ENCODE measurements at places on chromosomes 1 and 21. TPM values are rescaled to one million over a fixed set of nuclear protein-coding genes. Genes with fewer than 3 reads are reported as not detected.
A peak's percentile ranks its signal among the peaks of the same experiment; 100 is the strongest.

Gene FPGT
- 12.5 TPM for total RNA-seq

GRCh38 chr21:41952568-41953248 is 1.1 kb downstream of the C2CD2 start:
- no peak for DNase-seq

DNA sequence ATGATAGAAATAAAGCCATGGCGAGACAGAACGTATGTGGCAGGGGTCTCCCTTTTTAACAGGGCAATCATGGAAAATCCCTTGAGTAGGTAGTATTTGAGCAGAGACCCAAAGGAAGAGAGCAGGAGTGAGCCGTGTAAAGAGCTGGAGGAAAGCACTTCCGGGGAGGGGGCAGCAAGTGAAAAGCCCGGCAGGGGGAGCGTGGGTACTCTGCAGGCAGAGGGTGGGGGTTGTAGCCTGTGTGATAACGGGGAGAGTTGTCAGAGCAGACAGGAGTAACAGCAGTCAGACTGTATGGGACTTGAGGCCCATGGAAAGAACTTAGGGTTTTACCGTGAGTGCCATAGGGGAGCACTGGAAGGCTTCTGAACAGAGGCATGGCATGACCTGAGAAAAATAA is 51.1 kb upstream of the LDLRAP1 start:
- DNase-seq: no peak

Gene SLC22A15
- 7.8 TPM for total RNA-seq

- DNase-seq: no peak
Measured at GRCh38 chr1:174534789-174535188, 87.0 kb downstream of the GPR52 start.

GRCh38 chr1:201183209-201183608 is 7.4 kb upstream of the IGFN1 start:
- no peak for DNase-seq

DNA sequence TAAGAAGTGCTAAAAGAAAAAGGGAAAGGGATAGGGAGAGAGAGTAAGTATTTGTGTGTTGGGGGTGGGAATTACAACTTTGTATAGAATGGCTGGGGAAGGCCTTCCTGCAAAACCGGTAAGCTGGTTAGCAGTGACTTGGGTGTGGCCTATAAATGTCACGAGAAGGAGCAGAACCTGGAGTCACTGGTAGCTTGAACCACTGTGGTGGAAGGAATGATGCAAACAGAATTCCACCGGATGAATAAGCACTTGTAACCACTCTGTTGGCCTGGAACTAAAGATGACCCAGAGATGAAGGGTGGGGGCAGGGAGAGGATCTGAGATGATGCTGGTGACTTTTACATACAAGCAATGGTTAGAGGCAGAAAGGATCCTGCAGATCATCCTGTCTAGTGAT is 8.9 kb downstream of the XKR8 start:
- DNase-seq: no peak

Gene KIF26B
- 0.13 TPM for total RNA-seq

Gene GBP3
- total RNA-seq: 11.1 TPM

Gene ETV3L
- total RNA-seq: not detected

DNA sequence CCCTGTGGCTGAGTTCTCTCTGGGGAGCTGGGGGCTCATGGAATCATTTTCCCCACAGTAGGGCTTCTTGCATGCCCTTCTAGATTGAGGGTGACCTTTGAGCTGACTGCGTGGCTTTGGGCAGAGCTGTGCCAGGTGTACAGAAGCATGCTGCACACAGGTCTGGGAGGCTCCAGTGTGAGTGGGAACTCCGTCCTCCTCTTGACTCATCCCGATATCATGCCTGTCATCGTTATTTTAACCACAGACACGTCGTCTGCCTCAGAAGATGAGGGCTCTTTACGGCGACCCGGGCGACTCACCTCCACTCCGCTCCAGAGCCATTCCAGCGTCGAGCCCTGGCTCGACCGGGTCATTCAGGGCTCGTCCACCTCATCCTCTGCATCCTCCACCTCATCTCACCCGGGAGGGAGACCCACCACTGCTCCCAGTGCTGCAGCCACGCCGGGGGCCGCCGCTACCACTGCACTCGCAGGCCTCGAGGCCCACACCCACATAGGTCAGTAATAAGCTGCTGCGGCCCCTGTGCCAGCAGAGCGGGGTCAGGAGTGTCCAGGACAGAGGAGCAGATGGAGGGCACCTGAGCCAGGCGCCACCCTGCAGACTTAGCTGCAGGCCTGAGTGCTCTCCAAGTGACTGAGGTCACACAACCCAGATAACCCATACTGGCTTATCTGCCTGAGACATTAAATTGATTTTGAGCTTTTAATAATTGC is 39.8 kb downstream of the DIP2A start:
- no peak for DNase-seq

- DNase-seq: no peak
Measured at GRCh38 chr21:33770542-33770941, 128.2 kb downstream of the ITSN1 start.

- DNase-seq: no peak
Measured at GRCh38 chr1:206534552-206534951, 27.2 kb downstream of the RASSF5 start.

GRCh38 chr1:116268211-116268610 is 104.8 kb upstream of the ATP1A1 start:
- peak; percentile 40 for DNase-seq

Gene REN
- not detected for total RNA-seq

Gene UBE2U
- not detected for total RNA-seq

- peak; percentile 8 for DNase-seq
Measured at GRCh38 chr1:2825487-2826189, 24.1 kb upstream of the TTC34 start.

- DNase-seq: peak; percentile 47
Measured at GRCh38 chr1:206734499-206735142, 36.0 kb upstream of the IL19 start.

GRCh38 chr1:70864302-70864701 is 183.3 kb downstream of the PTGER3 start:
- DNase-seq: no peak

Gene L1TD1
- total RNA-seq: 0.34 TPM

GRCh38 chr1:46804027-46804889 is 5.4 kb downstream of the CYP4B1 start:
- peak; percentile 32 for DNase-seq

DNA sequence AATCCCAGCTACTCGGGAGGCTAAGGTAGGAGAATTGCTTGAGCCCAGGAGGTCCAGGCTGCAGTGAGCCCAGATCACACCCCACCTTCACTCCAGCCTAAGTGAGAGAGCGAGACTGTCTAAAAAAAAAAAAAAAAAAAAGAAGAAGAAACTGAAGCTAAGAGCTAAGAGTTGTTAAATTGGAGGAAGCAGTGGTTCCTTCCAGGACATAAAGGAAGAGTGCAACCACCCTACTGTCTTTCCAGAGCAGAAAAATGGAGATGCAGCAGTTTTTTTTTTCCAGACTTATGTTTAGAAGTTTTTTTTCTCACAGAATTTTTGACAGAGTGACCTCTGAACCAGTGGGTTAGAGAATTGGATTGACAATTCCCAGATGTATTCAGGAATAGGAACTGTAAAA is 88.7 kb downstream of the HLX start:
- no peak for DNase-seq

- no peak for DNase-seq
Measured at GRCh38 chr1:72062584-72062983, 219.8 kb downstream of the NEGR1 start.

DNA sequence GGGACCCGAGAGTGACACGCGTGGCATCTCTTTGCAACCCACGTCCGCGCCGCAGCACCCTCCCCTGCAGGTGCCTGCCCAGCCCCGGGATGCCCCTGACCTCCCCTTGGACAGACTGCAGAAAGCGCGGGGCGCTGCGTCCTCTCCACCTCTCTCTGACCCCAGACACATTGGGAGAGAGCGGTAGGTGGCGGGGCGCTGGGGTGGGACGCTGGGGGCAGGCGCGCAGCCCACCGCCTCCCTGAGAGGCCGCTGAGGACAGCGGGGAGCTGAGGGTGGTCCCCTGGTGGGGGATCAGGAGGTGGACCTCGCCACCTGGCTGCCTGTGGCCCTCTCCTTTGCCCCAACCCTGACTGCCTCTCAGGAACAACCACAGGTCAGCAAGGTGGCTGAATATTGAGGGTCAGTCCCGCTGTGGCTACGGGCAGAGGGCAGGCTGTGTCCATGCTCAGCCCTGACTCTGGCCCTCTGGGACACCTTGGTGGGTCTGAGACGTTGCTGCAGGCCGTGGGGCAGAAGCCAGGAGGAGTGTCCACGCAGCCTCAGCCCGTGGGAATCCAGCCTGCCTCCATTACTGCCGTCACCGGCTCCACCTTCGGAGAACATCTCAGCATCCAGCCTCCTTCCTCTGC is 761 bp upstream of the UBE2J2 start:
- DNase-seq: no peak

Gene OR2L2
- 0.05 TPM for total RNA-seq

GRCh38 chr1:236175642-236176336 is 33.5 kb downstream of the GPR137B start:
- no peak for DNase-seq

Gene INAVA
- not detected for total RNA-seq

DNA sequence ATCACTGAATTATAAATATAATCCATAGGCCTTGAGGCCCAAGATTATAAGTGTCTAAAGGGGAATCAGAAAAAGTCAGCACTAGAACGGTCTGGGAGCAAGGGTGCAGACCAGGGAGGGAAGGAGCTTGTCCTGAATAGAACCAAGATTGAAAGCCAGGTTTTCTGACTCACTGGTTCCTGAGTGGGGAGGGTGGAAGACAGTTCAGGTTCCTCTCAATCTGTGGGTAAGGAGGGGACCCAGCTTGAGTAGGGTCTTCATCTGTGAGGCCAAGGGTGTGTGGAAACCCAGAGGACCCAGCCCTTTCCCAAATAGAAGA is 842 bp downstream of the LENEP start:
- DNase-seq: no peak
